Naive thymus-derived CD8-positive, alpha-beta T cell (primary cell): ENCODE measurements at places on chromosomes 5 and 9. TPM values are rescaled to one million over a fixed set of nuclear protein-coding genes. Genes with fewer than 3 reads are reported as not detected.

CHSY3 gene
- total RNA-seq: not detected

FOXD4L4 gene
- 0.44 TPM for total RNA-seq

CYLC2 gene
- not detected for total RNA-seq

IL3 gene
- not detected for total RNA-seq

CDKN2B gene
- not detected for total RNA-seq

FOCAD gene
- total RNA-seq: 16.0 TPM

RANBP3L gene
- not detected for total RNA-seq

PDLIM4 gene
- total RNA-seq: not detected

UBLCP1 gene
- 37.8 TPM for total RNA-seq

SMIM33 gene
- total RNA-seq: 0.13 TPM

SPEF2 gene
- total RNA-seq: 13.2 TPM

CCNI2 gene
- 10.0 TPM for total RNA-seq

NUDT12 gene
- total RNA-seq: 4.3 TPM

SLC35A4 gene
- 58.3 TPM for total RNA-seq

TLR4 gene
- 0.70 TPM for total RNA-seq

MARCOL gene
- not detected for total RNA-seq

AGXT2 gene
- not detected for total RNA-seq

LCN1 gene
- total RNA-seq: not detected

GRCh38 chr5:150057511-150057910 is 28.8 kb downstream of the CSF1R start:
- no peak for DNase-seq

DNA sequence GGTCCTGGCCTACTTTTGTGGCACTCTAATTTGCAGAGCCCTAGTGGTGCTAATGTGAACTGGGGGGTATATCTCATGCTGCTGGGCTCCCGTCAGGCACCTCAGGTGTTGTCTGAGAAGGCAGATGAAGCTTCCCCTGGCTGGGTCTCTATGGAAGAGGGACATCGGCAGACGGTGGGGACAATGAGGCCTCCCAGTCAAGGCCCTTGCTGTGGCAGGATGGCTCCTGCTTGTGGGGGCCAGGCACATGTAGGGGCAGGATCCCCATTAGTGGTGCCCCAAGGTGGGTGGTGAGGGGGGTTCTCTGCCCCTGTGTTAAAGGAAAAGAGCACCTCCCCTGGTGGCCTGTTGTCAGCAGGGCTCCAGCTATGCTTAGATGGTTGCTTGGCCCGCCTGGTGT is 192.8 kb upstream of the S1PR3 start:
- DNase-seq: no peak

DNA sequence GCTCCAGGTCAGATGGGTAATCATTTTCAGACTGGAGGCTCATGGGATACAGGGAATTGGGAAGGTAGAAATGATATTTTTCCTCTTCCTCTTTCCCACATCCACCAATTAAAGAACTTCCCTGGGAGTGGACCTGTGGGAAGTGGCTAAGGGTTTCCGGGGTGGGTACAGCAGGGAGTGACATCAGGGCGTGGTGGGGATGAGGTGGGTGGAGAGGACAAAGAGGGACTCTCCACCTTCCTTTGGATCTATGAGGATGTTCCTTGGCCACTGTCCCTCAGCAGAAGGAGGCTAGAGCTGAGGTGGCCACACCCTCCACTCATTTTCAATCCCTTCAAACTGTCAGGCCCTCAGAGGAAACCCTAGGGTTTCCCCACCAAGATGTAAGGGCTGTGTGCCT is 54.7 kb downstream of the IRF1 start:
- no peak for DNase-seq

GRCh38 chr5:123811831-123812230 is 299.9 kb downstream of the CSNK1G3 start:
- DNase-seq: no peak

- no peak for DNase-seq
Measured at GRCh38 chr5:134439210-134439654, 27.6 kb upstream of the CDKN2AIPNL start.

DNA sequence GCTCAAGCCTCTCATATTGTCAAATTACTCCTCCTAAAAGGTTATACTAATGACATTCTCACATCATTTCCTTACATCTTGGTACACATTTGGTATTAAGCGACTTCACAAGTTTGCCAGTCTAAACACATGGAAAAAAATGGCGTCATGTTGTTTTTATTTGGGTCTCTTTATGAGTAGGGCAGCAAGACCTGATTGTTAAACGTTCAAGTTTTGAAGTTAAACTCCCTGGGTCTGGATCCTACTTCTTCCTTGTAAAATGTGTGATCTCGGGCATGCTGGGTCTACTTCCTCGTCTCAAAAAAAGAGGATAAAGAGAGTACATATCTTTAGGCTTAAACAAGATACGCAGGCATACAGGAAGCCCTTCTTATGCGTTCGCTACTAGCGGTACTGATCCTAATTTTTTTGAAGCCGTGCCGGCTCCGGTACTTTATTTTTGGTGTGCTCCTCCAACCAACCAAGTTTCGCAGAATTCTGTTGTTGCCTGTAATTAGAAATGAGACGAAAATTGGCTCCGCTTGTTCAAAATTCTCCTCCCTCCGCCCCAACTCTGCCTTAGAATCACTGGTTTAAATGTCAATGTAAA is 596 bp upstream of the CDC37L1 start:
- DNase-seq: no peak

GRCh38 chr5:108884736-108885135 is 137.0 kb downstream of the FER start:
- DNase-seq: no peak

DNA sequence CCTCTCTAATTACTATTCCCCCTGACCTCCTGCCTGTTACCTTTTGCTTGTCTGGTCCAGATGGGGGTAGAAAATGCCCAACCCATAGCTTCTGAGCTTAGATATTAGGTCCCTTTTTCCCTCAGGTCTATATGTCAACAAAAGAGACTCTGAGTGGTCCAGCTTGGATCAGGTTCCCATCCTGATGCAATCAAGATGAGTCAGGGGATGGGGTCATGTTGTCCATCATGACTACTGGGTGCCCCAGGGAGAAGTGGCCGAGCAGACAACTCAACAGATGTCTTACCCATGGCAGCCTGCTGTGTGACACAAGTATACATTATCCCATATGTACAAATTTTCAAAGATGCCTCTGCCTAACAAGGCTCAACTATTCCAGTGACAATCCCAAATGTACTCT is 9.1 kb upstream of the ANKH start:
- DNase-seq: no peak

GRCh38 chr9:135582966-135583687 is 21.6 kb downstream of the PAEP start:
- DNase-seq: no peak

- DNase-seq: peak; percentile 19
Measured at GRCh38 chr5:59007460-59008063, 424.7 kb downstream of the RAB3C start.

- DNase-seq: no peak
Measured at GRCh38 chr5:116686438-116686837, 111.8 kb upstream of the SEMA6A start.

DNA sequence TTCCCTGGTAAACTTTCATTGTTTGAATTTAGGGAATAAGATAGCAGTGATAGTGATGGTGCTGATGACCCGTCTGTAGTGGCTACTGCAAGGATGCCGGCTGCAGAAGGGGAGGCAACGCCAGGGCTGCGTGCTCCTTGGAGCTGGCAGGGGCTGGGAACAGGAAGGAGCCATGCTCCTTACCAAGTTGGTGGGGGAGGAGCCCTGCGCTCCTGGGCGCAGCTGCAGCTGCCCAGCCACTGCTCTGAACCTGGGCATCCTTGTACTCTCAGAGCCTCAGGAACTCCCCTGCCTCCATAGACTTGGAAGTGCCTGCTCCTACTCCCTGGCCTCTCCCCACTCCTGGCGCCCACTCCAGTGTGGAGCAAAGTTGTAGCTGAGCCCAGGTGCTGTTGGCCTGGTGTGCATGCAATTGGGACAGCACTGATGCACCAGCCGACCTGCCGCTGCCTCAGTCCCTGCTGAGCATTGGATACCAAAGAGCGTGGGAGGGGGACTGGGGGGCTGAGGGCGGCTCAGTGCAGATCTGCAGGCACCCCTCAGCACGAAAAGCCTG is 585.1 kb upstream of the FAM174A start:
- DNase-seq: no peak

GRCh38 chr5:153088538-153088937 is 401.9 kb upstream of the GRIA1 start:
- no peak for DNase-seq

DNA sequence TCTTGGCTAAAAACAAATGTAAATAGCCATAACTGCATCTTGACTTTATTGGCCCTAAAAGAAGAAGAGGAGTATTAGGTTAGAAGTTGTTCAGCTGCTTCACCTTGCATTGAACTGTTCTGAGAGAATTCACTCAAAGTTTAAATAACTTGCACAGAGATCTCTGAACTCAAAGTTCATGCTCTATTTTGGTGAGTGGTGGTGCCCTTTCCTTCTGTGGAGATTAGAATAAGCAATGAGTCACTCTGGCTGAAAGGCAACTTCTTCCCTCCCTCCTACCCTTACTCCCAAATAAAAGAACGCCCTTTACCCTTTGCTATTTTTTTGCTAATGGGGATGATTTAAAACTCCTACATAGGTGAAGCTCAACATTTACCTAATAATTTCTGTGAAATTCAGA is 48.9 kb downstream of the ERMP1 start:
- no peak for DNase-seq

- no peak for DNase-seq
Measured at GRCh38 chr9:124496463-124496862, 10.7 kb downstream of the NR5A1 start.

DNA sequence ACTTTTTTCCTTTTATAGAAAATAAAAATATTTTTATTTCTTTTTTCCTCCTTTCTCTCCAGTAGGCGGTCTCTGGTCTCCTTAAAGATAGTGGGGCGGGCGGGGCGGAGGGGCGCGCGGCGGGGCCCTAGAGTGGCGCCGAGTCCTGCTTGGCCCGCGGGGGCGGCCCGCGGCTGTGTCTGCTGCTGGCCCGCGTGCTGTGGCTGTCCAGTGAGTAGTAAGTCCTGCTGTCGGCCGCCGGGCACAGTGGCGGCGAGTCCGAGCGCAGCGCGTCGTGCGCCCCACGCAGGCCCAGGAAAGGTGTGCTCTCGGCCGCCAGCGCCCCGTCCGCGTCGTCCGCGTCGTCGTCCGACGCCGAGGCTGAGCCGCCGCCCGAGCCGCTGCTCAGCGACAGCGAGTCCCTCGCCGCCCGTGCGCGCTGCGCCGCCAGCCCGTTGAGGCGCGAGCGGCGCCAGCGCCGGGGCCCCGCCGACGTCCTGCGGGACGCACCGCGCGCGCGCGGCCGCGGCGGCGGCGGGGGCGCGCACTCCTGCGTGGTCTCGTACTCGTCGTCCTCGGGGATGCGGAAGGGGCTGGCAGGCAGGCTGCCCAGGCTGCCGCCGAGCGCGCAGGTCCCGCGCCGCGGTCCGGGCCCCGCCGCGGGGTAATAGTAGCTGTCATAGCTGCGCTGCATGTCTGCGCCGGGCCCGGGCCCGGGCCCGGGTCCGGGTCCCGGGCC is 52.3 kb downstream of the PSD2 start:
- DNase-seq: peak; percentile 87

DNA sequence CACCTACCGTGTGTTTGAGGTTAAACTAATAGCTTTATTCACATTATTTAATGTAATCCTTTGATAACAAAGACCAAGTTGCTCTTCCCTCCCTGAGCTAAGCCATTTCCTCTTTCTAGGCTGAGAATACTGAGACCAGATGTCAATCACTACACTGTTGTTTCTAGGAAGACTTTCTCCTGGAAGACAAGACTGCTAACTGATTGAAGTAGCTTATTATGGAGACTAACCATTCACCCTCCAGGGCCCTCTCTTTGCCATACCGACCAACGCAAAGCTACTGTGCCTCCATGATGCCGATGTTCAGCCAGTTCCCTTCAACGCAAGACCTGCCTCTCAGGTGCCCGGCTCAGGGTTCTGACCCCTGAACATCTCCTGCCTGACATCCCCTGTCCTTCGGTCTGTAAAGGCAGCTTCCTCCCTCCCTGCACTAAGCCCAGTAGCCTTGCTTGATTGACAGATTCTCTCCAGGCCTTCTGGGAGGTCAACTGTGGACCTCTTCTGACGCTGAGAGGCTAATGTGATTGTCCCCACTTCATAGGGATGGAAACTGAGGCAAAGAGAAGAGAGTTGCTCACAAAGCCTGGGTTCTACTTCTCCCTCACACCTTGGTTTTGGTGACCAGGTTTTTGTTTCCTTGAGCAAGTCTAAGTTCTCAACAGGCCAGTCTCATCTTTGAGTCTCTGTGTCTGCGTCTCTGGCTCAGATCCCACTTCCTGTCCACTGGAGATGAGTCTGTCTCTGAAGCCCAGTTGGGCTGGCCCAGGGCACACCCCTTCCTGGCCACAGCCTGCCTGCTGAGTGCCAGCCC is 259.7 kb upstream of the IRX2 start:
- no peak for DNase-seq

- no peak for DNase-seq
Measured at GRCh38 chr5:59579101-59579823, 314.3 kb downstream of the PDE4D start.

- no peak for DNase-seq
Measured at GRCh38 chr5:64158827-64159226, 6.8 kb upstream of the RNF180 start.

- DNase-seq: no peak
Measured at GRCh38 chr5:3778000-3778550, 182.4 kb downstream of the IRX1 start.

DNA sequence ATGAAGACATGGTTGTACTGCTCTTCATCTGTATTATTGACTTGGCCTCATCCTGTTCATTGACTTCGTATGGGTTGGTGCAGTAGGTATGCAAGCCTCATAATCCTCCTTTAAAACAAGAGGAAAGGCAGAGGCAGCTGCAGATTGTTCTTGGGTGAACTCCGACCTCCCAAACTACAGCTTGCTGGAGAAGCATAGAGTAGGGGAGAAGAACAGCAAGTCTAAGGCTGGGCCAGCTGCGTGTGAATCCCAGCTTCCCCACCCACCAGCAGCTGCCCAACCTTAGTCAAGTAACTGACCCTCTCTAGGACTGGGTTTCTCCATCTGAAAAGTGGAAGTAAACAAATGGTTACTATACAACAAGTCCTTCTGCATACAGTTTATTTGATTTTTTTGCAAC is 114.5 kb upstream of the WWC1 start:
- no peak for DNase-seq

DNA sequence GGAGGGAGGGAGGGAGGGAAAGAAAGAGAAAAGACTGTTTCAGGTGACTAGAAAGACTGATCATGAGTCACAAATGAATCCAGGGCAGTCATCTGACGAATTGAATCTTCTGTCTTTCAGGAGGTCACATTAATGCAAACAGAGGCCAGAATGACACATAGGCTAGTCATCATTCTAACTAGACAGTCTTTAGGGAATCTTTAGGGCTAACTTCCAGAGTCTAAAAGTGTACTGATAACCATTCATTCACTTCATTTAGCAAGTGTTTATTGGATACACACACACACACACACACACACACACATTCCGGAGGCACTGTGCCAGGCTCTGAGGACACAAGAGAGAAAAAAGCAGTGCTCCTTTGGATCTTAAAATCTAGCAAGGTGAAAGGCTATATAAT is 156.7 kb downstream of the EBF1 start:
- no peak for DNase-seq

- DNase-seq: no peak
Measured at GRCh38 chr5:44603496-44604272, 205.1 kb upstream of the MRPS30 start.
